ENCODE measurements at places on chromosomes 1 and 21. TPM values are rescaled to one million over a fixed set of nuclear protein-coding genes. Genes with fewer than 3 reads are reported as not detected.
A peak's percentile ranks its signal among the peaks of the same experiment; 100 is the strongest.

Gene PGLYRP3
- not detected for total RNA-seq

Gene ERICH3
- not detected for total RNA-seq

Gene NR1I3
- not detected for total RNA-seq

Gene FABP3
- 14.4 TPM for total RNA-seq

Gene SLC27A3
- total RNA-seq, result 48.9 TPM

Gene SYCP1
- total RNA-seq, result not detected

DNA sequence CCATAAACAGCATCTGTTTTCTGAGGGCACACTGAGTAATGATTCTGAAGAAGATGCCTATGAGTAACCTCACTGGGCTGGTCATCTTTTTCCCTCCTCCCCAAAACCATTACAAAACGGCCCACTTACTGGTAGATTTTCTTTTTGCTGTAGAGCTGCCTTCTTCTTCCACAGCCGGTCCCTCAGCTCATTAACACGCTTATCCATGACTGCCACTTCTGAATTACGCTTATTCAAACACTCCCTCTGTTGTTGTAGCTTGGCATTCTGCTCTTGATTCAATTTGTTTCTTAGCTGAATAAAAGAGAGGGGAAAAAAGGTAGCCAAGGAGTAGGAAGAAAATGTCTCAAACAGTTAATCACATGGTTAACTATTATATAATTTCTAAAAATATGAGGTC is 43.1 kb downstream of the TP53BP2 start:
- DNase-seq, result no peak

DNA sequence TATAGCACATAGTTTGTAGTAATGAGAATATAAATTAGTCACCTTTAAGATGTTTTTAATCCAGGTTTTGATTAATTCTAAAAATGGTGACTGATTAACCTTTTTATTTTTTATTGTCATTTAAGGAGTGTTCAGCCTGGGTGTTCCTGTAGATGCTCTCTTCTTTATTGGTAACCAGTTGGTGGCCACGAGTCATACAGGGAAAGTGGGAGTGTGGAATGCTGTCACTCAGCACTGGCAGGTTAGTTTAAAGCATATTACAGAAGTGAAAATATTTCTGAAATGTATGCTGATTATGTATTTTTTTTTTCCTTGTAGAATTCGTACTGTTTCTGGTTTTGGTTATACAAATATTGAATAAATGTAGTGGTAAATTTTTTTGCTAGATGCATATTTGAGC is 28.1 kb downstream of the KCTD3 start:
- DNase-seq, result no peak

GRCh38 chr1:241235256-241235897 is 121.6 kb downstream of the RGS7 start:
- peak; percentile 15 for DNase-seq

GRCh38 chr1:218529646-218530300 is 184.6 kb downstream of the TGFB2 start:
- DNase-seq, result no peak

DNA sequence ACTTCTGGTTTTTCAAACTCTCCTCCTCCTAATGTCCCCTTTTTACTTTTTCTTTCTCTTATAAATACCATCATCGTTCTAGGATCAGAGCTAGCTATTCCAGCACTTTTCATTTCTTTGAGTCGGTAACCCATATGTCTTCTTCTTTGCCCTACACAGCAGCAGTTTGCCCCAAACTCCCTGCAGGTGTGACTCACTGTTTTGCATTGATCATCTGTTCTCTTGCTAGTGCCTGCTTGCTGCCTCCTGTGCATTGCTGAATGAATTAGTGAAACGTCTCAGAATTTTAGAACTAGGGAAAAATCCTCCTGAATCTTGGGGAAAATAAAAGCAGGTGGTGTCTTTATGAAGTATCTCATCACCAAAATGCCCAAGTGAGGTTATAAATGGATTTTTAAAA is 21.7 kb downstream of the KCNK2 start:
- no peak for DNase-seq

- DNase-seq, result no peak
Measured at GRCh38 chr1:55060133-55060999, 21.0 kb downstream of the PCSK9 start.

- DNase-seq, result no peak
Measured at GRCh38 chr1:171433451-171433850, 51.9 kb upstream of the PRRC2C start.

GRCh38 chr1:21263653-21264225 is 26.5 kb downstream of the ECE1 start:
- no peak for DNase-seq

- DNase-seq, result peak; percentile 54
Measured at GRCh38 chr21:44434936-44435635, 20.2 kb upstream of the LRRC3 start.

DNA sequence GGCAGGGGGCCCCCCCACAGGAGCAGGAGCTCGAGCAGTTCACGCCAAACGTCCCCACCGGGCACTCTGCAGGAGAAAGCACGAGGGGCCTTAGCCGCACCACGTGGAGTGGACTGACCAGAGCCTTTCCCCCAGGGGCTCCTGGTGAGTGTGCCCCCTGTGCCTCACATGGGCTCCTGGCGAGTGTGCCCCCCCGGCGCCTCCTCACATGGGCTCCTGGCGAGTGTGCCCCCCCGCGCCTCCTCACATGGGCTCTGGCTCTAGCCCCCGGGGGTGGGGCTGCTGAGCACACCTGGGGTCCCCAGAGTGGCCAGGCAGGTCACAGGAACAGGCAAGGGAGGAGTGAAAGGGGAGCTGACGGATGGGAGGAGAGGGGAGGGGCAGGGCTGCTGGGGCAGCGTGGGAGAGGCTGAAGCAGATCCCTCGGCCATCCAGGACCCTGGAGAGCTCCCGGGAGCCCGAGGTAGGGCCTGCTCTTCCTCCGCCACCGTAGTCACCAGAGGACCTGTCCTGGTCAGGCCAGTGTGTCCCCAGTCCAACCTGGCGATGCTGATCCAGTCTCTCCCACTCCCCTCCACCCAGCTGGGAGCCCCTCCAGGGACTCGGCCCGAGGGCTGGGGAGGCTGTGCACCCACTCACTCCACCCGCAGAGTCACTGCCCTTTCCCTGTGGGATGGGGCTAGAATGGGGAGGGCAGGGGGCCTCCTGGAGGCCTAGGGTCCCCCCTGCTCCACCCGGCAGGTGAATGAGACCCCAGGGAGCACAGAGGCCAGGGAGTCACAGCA is 47.6 kb downstream of the ARHGEF16 start:
- peak; percentile 97 for DNase-seq

DNA sequence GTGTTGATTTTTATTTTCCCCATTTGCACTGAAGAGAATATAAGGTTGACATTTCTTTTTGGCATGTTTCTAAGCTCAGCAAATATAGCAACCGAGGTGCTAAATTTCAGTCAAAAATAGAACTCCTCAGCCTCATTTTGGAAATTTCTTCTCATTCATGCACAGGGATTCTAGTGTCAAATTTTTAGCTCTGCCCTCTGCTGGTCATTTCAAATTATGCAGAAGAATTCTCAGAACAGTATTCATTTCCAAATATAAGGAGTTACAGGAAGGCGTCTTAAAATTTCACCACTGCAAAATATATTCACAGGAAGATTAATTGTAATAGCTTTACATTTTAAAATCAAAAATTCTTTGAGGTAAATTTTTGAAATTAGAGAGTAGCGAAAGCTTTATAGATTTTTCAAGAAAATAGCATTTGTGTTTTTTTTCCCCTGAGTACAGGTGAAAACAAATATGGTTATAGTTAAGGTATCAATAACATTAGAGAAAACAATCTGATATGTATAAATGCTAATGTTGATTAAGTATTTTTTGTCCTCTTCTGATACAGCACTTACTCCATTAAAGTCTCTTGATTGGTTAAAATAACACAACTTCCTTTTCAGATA is 57.9 kb downstream of the FMN2 start:
- DNase-seq, result peak; percentile 25

DNA sequence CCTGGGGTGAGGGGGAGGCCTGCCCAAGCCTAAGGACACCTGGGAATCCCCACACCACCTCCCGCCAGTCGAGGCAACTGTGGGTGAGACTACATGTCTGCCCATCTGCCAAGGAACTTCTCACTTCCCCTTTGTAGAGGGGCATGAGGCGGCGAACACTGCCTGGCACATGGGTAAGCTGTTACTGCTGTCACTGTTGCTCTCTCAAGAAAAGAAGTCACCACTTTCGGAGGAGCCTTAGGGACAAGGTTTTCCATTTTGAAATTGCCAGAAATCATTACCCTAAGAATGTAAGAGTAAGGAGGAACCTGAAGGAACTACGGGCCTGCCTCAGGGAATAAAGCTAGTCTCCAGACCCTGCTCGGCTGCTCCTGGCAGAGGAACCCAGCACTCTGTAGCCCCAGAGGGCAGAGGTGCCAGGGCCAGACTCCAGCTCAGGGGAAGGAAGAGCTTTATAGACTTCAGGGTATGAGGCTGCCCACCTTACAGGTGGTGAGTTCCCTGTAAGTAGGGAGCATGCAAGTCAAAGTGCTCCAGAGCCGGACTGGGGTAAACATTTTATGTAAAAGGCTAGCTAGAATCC is 23.3 kb downstream of the SLC2A1 start:
- DNase-seq, result no peak

DNA sequence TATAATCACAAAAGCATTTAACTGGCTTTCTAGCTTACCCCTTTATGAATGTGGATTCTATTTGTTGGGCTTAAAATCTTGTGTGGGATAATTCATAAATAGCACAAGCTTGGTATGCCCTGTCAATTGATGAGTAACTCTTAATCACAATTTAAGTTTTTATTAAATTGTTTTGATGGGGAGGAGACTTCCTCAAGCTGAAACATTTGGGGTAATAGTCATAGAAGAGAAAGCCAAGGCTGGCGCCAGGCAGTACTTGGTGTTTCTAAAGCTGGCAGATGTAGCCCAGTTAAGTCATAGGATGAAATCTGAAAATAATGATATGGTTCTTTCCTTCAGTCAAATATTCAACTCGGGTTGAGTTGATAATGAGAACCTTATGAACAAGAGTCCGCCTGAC is 167.2 kb downstream of the FMN2 start:
- DNase-seq, result no peak

DNA sequence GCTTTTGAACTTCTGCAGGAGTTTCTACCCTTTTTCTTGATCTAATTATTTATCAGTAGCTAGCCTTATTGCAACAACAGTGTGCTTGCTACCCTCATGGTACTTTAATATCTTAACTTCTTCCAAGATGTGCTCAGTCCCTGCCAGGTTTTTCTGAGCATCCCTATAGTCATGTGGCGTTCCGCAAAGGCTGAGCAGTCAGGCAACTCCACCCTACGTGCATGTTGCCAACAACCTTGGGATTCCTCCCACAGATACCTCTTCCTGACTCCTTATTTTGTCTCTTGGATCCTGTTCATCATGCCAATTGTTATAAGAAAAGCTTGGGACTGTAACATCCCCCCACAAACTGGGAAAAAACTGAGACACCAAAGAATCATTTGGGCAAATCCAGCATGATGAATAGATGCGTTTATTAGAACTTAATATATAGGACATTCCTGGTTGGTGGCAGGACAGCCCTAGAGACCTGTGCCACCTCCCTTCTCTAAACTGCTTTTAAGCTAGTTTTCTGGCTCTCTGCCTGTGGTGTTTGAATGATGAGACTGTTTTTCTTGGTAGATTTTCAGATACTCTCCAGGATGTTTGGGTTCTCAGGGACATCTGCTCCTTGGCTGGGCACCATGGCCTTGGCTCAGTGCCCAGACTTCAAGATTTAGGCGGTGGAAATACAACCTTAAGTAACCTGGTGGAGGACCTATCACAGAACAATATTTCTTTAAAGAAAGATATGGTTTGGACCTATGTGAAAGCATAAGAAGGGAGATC is 27.1 kb upstream of the KCTD3 start:
- DNase-seq, result no peak

GRCh38 chr1:161940866-161941591 is 82.6 kb downstream of the OLFML2B start:
- no peak for DNase-seq

GRCh38 chr1:230651235-230651634 is 9.0 kb downstream of the COG2 start:
- DNase-seq, result no peak

DNA sequence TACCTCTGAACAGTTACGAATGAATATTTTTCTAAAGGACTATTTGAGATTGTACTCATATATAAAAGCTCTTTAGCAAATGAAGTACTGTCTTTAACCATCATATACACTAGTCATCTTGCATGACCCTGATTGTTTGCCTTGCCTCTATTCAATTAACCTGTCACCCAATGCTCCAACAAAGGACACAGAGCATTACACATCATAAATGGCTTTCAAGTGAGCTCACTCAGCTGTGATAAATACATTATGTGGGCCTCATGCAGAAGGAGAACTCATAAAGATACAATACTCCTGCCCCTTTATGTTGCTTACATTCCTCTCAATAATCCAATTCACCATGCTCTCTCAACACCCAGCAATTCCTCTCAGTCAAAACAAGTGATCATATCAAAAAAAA is 993.0 kb upstream of the PRMT6 start:
- no peak for DNase-seq

- DNase-seq, result no peak
Measured at GRCh38 chr1:220914283-220915116, 35.3 kb downstream of the HLX start.

DNA sequence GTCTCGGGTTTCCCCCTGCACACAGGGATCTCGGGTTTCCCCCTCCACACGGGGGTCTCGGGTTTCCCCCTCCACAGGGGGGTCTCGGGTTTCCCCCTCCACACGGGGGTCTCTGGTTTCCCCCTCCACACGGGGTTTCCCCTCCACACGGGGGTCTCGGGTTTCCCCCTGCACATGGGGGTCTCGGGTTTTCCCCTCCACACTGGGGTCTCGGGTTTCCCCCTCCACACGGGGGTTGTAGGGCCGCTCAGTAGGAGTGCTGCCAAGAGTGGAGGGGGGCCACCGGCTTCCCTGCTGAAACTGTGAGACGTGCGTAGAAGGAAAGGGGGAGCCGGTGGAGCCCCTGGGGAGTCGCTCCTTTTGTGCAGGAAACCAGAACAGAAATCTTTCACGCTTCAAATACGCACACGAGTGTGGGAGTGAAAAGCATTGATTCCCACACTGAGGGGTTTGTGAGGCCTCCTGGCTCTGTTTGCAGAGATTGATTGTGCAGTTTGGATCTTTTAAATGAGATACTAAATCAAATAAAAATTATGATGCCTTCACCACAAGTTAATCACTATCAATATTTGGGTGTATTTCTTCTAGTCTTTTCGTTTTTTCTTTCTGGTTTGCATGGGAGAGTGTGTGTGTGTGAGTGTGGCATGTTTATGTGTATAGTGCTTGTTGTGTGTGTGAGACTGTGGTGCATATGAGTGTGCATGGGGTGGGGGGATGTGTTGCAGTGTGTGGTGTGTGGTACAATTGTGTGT is 54.3 kb upstream of the TRAPPC10 start:
- DNase-seq, result peak; percentile 71

- no peak for DNase-seq
Measured at GRCh38 chr21:28579986-28580550, 412.6 kb downstream of the LTN1 start.

Data from H7 (cell line).